ENCODE measurements at places on chromosomes 4 and X.

DNA sequence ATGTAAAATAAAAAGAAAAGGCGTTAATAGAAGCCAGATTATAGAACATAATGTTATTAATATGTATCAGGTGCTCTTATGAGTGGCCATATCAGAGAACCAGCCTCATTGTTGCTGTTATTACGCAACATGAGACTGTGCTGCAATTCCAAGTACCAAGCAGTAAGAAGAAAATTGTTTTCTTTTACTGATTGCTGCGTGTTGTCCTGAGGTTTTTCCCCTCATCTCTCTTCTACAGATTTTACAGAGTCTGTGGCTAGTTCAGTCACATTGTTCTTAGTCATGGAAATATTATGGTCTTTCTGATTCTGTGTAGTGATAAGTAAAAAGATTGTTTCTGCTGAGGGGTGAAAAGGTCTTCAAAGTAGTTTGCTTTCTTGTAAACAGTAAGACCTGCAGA lies 55.9 kb downstream of the NPNT start:
- DNase-seq, result no peak

GRCh38 chr4:96093057-96093456 lies 253.2 kb downstream of the PDHA2 start:
- no peak for DNase-seq

GRCh38 chrX:43880425-43880824 lies 1.8 kb downstream of the MAOB start:
- DNase-seq, result no peak

- DNase-seq, result peak; percentile 12
These were observed 103.8 kb upstream of the QRFPR start for GRCh38 chr4:121484633-121485032.

GRCh38 chr4:10495651-10496050 lies 38.4 kb upstream of the ZNF518B start:
- DNase-seq, result no peak

DNA sequence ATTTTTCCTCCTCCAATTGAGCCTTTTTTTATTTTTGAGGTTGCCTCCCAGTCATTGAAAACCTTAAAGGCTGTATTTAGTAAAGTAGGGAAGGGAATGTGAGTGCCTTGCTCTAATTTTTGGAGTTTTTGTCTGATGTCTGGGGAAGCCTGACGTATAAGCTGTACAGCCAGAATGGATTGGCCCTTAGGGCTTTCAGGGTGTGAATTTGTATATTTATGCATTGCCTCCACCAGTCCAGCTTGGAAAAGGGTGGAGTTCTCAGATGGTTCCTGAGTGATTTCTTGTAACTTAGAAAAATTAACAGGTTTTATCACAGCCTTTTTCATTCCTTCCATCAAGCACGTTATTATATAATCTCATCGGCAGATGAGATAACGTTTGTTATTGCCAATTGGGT lies 8.6 kb upstream of the IL9R start:
- DNase-seq, result no peak

DNA sequence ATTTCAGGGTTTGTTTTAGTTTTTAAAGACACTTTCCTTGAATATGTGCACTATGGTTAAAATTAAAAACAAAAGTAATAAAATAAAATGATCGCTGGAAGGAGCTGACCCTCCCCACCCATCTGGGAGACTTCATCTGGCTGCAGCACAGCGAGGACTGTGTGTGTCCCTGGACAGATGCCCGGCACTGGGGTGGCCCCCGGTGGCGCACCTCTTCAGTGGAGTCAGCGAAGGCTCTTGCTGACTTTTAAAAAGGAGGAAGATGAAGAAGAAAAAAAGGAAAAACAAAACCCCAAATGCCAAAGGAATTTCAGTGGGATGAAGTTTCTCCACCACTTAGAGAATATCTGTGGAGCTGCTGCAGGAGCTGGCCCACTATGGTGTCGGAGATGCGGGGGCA lies 5.4 kb upstream of the ADGRG4 start:
- no peak for DNase-seq

DNA sequence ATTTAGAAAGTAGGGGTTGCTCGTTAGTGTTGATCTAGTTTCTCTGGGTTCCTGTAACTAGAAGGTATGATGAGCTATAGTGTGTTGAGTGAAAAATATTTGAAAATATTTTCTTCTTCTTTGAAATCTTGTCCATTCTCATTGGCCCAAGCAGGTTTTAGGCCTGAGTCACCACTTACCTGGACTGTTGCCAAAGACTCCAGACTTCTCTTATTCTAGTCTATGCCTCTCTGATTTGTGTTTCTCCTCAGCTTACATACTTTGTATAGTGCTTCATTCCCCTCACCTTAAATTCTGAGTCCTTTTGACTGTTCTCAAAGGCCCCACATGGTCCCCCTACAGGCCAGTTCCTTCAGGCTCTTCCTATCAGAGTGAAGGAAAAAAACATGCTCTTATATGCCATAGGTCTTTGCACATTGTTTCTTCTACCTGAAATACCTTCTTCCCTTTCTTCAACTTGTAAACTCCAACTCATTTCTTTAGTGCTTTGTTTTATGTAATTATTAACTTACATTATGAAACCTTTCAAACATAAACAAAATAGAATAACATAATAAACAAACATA lies 258.2 kb downstream of the PPP1R2C start:
- DNase-seq, result no peak

GRCh38 chr4:103105558-103106356 lies 6.1 kb upstream of the BDH2 start:
- DNase-seq, result no peak

GRCh38 chr4:78661921-78662521 lies 110.5 kb downstream of the ANXA3 start:
- no peak for DNase-seq

DNA sequence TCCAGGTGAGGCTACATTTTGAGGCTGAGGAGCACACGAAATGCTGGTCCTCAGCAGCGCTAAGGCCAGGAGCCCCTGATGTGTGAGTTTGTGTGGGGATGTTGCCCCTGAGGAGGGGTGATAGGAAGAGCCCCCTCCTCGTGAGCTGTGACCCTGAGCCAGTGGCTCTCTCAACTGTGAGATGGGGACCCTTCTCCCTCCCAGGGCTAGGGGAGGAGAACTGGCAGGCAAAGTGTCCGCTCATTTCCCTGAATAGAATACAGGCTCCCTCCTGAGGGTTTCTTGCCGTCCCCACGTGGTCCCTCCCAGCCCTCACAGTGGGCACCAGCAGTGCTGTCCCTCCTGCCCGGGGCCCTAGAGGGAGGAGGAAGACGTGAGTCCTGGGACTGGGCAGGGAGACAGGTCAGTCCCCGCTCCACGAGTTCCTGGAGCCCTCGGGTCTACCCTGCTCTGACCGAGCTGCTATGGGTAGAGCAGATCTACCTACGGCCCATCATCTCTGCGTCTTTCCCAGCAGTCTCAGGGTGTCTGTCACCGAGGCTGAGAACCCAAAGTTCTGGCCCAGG lies 21.0 kb upstream of the TBC1D14 start:
- no peak for DNase-seq

- DNase-seq, result no peak
These were observed 57.1 kb downstream of the FREM3 start for GRCh38 chr4:143643399-143643798.

- peak; percentile 27 for DNase-seq
These were observed 1.3 kb downstream of the AFF1 start for GRCh38 chr4:86935853-86936733.

GRCh38 chr4:41320278-41320677 lies 63.5 kb downstream of the UCHL1 start:
- DNase-seq, result no peak

DNA sequence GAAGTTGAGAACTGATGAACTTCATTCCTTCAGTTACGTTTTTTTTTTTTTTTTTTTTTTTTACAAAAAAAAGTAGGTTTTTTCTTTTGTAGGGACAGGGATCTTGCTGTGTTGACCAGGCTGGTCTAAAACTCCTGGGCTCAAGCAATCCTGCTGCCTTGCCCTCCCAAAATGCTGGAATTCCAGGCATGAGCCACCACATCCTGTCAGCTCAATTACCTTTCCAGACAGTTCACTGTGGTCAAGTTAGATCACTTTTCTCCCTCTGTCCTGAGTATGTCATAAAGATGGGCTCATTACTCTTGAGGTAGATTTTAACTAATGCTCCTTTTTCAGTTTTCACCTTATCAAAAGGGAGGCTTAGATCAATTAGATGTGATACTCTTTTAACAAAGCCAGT lies 10.8 kb upstream of the NR3C2 start:
- no peak for DNase-seq

DNA sequence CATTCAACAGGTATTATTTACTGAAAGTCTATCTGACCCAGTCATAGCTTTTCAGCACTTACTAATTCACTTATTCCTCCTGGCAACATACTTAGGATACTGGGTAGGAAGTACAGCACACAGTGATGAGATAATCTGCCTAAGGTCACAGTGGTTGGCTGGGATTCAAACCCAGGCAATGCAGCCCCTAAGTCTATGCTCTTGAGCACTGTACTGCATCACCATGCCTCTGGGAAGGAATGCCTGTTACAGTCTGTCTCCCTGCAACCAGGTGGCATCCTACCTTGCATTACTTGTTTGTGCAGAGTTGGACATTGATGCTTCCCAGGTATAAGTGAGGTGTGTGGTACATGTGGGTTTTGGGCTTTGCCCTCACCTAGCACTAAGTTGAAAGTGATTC lies 21.5 kb upstream of the LRAT start:
- no peak for DNase-seq

DNA sequence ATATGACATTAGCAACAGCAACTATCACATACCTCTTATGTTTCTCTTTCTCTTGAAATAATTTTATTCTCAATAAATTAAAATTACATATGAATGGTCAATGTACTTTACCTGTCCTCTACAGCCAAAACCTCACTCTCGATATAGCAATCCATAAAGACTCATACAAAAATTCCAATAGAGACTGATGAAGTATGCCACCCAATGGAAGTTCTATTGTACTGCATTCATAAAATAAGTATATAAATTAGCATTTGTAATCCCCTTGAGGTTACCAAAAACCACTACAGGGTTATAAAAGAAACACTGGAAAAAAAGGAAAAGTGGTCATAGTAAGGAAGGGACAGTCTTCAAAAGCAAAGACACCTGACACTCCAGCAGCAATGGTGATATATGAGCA lies 32.8 kb downstream of the CLDN2 start:
- no peak for DNase-seq

GRCh38 chrX:110941906-110942305 lies 146.3 kb upstream of the CHRDL1 start:
- no peak for DNase-seq

GRCh38 chrX:66632473-66632872 lies 6.4 kb downstream of the EDA2R start:
- no peak for DNase-seq

- DNase-seq, result no peak
These were observed 65.2 kb downstream of the TEX13C start for GRCh38 chrX:125384867-125385266.

- no peak for DNase-seq
These were observed 34.6 kb upstream of the TBC1D14 start for GRCh38 chr4:6874981-6875380.

DNA sequence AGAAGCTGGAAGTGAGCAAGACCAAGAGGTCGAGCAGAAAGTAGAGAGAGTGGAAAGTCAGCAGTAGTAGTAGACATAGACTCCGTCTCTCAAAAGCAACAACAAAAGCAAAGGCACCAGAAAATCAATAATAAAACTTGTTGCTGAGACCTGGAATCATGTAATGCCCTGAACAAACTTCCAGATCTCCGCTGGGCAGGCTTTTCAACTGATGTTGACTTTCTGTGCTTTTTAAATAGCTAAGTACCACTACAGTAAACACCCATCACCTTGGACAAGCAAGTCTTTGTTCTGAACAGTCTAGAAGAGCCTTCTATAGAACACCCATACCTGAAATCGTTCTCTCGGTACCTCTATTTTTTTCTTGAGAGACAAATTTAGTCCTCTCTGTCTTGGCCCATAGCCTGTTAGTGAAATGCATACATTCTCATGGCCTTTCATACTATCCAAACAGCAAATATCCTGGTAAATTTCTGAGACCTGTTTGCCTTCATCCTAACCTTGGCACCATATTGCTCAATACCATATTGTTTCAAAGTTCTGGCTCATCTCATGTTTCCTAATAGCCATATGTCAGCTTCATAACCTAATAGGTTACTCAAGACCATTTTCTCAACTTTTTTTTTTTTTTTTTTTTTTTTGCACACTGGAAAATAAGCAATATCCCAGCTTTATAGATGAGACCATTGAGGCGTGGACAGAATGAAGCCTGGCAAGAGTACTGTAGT lies 200.6 kb upstream of the RBPJ start:
- no peak for DNase-seq

Data from tongue (tissue), 3 donors.